Thymus (tissue), 14 donors: ENCODE measurements at places on chromosomes 7 and 10.

- no peak for DNase-seq
Measured at GRCh38 chr7:44398511-44398911, 73.1 kb upstream of the CAMK2B start.

- DNase-seq: no peak
Measured at GRCh38 chr7:23981314-23981713, 271.3 kb downstream of the STK31 start.

DNA sequence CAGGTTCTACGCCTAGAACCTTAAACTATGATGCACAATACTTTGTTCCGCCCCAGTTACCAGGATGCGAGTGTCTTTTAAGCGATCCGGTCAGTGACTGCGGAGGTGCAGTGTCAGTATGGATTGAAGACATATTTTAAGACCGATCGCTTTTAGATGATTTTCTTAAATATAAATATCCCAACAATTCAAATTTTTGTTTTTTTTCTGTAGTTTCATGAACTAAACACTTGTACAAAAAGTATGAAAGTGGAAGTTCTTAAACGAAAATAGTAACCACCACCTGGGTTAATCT is 835 bp downstream of the COMMD3 start:
- DNase-seq: no peak

- no peak for DNase-seq
Measured at GRCh38 chr7:8841171-8841570, 407.8 kb downstream of the NXPH1 start.

DNA sequence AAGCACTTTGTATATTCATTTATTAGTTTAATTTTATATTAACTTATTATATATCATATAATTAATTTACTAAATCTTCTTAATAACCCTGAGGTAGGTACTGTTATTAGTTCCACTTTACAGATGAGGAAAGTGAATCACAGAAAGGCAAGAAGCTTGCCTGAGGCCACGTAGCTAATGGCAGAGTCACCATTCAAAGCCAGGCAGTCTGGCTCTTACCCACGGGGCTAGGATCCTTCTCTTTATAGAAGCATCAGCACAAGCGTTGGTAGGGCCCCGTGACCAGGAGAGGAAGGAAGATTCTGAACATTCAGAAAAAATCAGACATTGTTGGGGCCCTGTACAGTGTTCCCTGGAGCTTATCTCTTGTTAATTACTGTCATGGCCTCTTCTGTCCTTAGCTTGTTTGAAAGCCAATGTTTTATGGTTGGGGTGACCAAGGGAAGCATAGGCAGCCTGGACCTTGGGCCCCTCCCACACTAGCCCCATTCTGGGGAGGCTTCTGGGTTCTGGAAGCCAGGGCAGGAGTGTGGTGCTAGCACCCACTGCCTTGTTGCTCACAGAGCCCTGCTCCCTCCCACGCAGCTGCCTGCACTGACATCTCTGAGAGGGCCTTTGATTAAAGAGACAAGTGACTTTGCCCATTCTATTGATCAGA is 31.1 kb upstream of the SLF2 start:
- no peak for DNase-seq

- no peak for DNase-seq
Measured at GRCh38 chr7:47458057-47458456, 123.9 kb downstream of the TNS3 start.

GRCh38 chr7:31044529-31044928 is 7.6 kb upstream of the ADCYAP1R1 start:
- no peak for DNase-seq
